ENCODE measurements at places on chromosomes 5 and 9. TPM values are rescaled to one million over a fixed set of nuclear protein-coding genes. Genes with fewer than 3 reads are reported as not detected.
A peak's percentile ranks its signal among the peaks of the same experiment; 100 is the strongest.

The SERF1A gene
- total RNA-seq = 12.0 TPM

The ADAMTSL1 gene
- total RNA-seq = 2.3 TPM

The LHX2 gene
- total RNA-seq = not detected

The PCDHB5 gene
- 2.3 TPM for total RNA-seq

The AFAP1L1 gene
- total RNA-seq = 36.9 TPM

The SLC36A3 gene
- total RNA-seq = not detected

DNA sequence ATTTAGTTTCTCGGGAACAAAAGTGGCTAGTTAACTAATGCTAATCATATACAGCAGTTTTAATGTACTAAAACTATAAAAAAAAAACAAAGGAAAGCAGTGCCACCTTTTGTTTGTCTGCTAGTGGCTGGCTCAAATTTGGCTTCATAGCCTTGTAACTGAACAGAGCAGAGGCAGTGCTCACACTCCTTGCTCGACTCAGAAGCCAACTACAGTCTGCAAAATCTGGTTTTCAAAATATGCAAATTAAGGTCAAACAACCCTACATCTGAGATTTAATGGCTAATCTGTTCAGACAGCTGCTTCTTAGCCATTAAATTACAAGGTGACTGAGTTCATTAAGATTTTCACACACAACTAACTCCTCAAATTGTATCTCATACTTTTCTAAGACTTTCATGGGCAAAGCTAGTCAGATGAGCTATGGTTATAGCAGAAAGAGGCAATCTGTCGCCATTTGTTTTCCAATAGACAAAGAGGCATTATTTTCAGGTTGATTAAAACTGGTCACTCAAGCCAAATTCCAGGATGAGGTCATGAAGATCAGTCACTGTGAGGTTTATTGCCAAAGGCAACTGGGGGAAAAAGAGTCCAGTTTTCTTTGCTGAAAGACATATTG is 56.8 kb upstream of the EPB41L4A start:
- H3K27me3 ChIP-seq = no peaks in the 10 kb centered on the region
- H3K36me3 ChIP-seq = no peaks in the 10 kb centered on the region
- H3K4me1 ChIP-seq = no peaks in the 10 kb centered on the region
- H3K27ac ChIP-seq = no peak overlapping the region

GRCh38 chr5:78496373-78496772 is 136.0 kb downstream of the SCAMP1 start:
- no peaks in the 10 kb centered on the region for H3K36me3 ChIP-seq
- H3K27ac ChIP-seq = no peak overlapping the region
- DNase-seq = no peak
- no peak overlapping the region for H3K4me3 ChIP-seq
- H3K27me3 ChIP-seq = no peaks in the 10 kb centered on the region
- peaks cover 17% of the 10 kb centered on the region for H3K4me1 ChIP-seq

DNA sequence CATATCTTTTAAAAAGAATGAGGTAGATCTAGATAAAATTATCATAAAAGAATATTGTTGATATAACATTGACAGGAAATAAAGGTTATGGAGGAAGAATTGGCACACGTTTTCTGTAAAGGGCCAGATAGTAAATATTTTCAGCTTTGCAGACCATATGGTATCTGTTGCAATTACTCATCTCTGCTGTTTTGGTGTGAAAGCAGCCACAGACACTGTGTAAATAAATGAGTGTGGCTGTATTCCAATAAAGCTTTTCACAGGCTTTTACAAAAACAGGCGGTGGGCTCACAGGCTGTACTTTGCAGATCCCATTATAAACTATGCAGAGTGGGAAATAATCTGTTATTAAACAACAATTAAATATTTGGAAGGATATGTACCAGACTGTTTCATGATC is 87.4 kb downstream of the SGCD start:
- H3K4me1 ChIP-seq = no peaks in the 10 kb centered on the region
- DNase-seq = no peak
- no peaks in the 10 kb centered on the region for H3K27me3 ChIP-seq

GRCh38 chr5:36614657-36615308 is 8.4 kb downstream of the SLC1A3 start:
- H3K36me3 ChIP-seq = no peaks in the 10 kb centered on the region
- no peaks in the 10 kb centered on the region for H3K27me3 ChIP-seq
- H3K4me1 ChIP-seq = peaks cover 2% of the 10 kb centered on the region
- no peak overlapping the region for H3K27ac ChIP-seq
- H3K4me3 ChIP-seq = no peak overlapping the region

- no peaks in the 10 kb centered on the region for H3K27me3 ChIP-seq
- H3K4me3 ChIP-seq = no peak overlapping the region
- no peaks in the 10 kb centered on the region for H3K36me3 ChIP-seq
- no peak for DNase-seq
- peaks cover 9% of the 10 kb centered on the region for H3K4me1 ChIP-seq
Measured at GRCh38 chr9:94786586-94786985, 60.1 kb downstream of the AOPEP start.

DNA sequence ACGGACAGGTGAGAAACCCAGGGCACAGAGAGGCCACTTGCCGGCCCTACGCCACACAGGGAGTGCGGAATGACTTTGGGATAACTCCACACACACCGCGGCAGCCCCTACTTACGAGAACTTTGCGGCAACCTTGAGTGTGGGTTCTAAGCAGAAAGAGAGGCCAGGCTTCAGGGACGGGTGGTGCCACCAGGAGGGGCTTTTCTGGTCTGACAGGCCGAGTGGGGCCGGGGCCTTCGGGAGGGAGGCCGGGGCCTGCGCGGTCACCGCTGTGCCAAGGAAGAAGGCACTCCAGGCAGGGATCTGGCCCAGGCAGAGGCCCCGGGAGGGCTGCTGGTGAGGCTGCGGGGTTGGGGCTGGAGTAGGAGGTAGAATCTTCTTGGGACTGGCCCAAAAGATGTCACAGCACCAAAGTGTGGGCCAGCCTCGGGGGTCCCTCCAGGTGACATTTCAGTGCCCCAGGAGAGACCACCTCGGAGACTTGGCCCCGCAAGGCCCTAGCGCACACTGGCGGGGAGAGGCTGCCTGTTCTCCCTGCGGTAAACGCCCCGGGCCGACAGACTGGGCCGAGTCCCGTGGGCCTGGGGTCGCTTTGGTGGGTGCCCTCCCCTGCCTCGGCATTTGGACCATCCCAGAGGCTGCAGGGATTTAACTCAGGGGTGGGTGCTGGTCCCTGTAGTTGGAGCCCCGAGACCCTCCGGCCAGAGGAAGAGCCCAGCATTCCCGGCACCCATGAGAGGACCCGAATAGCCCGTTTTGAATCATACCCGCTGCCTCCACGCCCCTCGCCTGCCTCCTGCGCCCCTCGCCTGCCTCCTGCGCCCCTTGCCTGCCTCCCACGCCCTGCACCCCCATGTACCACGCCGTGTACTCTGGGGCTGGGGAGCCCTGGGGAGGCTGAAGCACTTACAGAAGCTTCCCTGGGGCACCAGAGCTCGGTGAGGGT is 9.0 kb upstream of the RNU6ATAC start:
- H3K4me3 ChIP-seq = no peak overlapping the region
- no peaks in the 10 kb centered on the region for H3K27me3 ChIP-seq
- no peak overlapping the region for H3K27ac ChIP-seq
- H3K36me3 ChIP-seq = no peaks in the 10 kb centered on the region
- no peak for DNase-seq
- H3K4me1 ChIP-seq = peaks cover 34% of the 10 kb centered on the region

DNA sequence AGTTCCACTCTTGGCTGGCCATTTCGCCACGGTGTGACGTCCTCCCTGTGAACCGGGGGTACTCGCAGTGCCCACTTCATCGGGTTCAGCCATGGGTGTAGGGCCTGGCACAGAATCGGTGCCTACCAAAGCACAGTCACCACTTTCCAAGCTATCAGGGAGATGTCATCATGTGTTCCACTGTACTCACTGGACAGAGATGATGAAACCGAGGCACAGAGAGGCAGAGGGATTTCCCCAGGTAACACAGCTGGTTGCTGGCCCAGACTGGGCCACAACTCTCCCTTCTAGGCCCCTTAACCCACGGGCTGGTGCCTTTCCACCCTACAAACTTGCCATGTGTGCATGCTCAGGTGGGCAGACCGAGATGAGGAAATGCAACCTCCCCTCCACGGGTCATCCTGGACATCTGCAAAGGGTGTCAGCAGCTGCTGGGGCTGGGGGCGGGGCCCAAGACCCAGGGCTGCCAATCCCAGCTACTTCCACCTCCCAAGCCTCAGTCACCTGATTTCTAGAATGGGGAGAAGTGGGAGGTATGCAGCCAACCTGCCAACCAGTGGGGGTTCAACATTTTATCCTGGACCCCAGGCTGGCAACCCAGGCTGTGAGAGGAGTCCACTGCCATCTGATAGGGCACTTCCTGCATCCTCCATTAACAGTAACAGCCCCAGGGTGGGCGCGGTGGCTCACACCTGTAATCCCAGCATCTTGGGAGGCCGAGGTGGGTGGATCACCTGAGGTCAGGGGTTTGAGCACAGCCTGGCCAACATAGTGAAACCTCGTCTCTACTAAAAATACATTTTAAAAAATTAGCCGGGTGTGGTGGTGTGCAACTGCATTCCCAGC is 893 bp upstream of the SH2D3C start:
- H3K36me3 ChIP-seq = no peaks in the 10 kb centered on the region
- peak; percentile 60 for DNase-seq

DNA sequence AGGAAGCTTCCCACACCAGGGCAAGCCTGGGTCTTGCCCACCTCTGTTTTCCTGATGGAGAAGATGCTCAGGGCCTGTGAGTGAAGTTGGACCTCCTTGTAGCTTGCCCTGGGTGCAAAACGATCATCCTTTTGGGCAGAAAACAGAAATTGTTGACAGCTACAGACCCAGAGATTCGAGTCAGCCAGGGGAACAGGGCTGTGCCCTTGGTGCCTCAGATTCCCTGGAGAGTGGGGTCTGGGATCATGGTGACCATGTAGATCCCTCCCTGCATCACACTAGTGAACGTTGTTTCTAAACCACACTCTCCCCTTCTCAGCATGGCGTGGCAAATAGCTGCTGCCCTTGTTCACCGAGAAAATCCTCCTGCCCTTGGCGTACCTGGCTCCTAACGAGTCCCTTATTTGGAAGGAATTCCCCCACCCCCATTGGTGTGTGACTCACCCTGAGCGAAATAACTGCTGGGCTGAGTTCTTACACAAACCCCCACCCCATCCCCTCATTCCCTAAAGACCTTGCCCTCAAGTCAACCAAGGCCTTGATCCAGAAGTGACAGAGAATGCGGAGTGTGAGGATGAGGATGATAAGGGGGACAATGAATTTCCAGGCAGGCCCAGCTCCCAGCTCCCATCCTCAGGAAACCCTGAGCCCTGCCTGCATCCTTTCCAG is 1.1 kb upstream of the DCANP1 start:
- DNase-seq = no peak
- H3K4me3 ChIP-seq = no peak overlapping the region
- peaks cover 7% of the 10 kb centered on the region for H3K4me1 ChIP-seq
- no peaks in the 10 kb centered on the region for H3K36me3 ChIP-seq
- no peak overlapping the region for H3K27ac ChIP-seq

GRCh38 chr5:62671479-62671878 is 92.9 kb downstream of the LRRC70 start:
- no peaks in the 10 kb centered on the region for H3K27me3 ChIP-seq
- H3K27ac ChIP-seq = no peak overlapping the region
- no peak overlapping the region for H3K4me3 ChIP-seq
- no peaks in the 10 kb centered on the region for H3K4me1 ChIP-seq
- H3K36me3 ChIP-seq = no peaks in the 10 kb centered on the region

GRCh38 chr5:159263569-159263905 is 447 bp downstream of the UBLCP1 start:
- peak overlapping the region; percentile 91 for H3K27ac ChIP-seq
- H3K27me3 ChIP-seq = no peaks in the 10 kb centered on the region
- H3K36me3 ChIP-seq = no peaks in the 10 kb centered on the region

- H3K4me1 ChIP-seq = no peaks in the 10 kb centered on the region
- H3K36me3 ChIP-seq = no peaks in the 10 kb centered on the region
- H3K4me3 ChIP-seq = no peak overlapping the region
- H3K27ac ChIP-seq = no peak overlapping the region
Measured at GRCh38 chr5:39713250-39713916, 288.6 kb upstream of the DAB2 start.

GRCh38 chr9:112443200-112443599 is 43.4 kb upstream of the KIAA1958 start:
- H3K4me3 ChIP-seq = no peak overlapping the region
- no peak overlapping the region for H3K27ac ChIP-seq
- no peak for DNase-seq
- no peaks in the 10 kb centered on the region for H3K27me3 ChIP-seq

DNA sequence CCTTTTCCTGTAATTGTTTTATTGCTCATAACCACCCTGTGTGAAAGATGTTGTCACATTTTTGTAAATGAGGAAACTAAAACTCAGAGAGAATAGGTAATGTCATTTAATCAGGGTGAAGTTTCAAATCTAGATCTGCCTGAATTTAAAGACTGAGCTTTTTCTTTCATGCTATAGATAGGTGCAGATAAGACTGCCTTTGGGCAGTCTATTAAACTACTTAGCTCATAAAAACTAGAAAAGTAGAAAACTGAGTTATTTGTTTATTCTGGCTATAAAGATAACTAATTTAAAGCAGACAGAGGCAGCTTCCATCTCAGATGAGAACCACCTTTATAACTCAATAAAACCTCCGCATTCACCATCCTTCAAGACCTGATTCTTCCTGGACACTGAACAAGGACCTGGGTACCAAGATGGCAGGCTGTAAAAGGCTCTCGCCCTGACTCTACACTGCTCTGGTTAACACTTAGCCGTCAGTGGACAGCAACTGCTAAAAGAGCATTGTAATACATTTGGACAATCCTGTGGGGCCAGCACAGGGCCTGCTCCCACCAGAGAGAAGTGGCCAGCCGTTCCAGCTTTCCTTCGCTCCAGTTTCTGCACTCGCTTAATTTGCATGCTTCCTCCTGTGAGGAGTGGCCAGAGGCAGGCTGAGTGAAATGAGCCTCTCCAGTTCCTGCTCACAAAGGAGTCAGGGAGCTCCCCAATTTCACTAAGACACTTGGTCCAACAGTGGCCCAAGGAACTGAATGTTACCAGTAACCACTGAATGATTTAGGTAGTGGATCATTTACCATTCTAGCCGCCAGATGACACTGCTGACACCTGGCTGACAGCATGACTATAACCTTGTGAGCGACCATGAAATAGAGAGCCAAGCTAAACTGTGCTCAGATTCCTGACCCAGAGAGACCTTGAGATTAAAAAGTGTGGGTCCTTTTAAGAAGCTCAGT is 566.4 kb downstream of the EFNA5 start:
- H3K4me1 ChIP-seq = no peaks in the 10 kb centered on the region
- DNase-seq = no peak
- H3K27me3 ChIP-seq = no peaks in the 10 kb centered on the region
- H3K4me3 ChIP-seq = no peak overlapping the region
- H3K36me3 ChIP-seq = no peaks in the 10 kb centered on the region
- no peak overlapping the region for H3K27ac ChIP-seq

GRCh38 chr9:76980566-76980965 is 38.9 kb upstream of the FOXB2 start:
- H3K36me3 ChIP-seq = no peaks in the 10 kb centered on the region
- H3K4me1 ChIP-seq = no peaks in the 10 kb centered on the region
- no peaks in the 10 kb centered on the region for H3K27me3 ChIP-seq
- no peak overlapping the region for H3K27ac ChIP-seq
- no peak overlapping the region for H3K4me3 ChIP-seq
- DNase-seq = no peak
